ENCODE measurements at places on chromosomes 13 and 19.

DNA sequence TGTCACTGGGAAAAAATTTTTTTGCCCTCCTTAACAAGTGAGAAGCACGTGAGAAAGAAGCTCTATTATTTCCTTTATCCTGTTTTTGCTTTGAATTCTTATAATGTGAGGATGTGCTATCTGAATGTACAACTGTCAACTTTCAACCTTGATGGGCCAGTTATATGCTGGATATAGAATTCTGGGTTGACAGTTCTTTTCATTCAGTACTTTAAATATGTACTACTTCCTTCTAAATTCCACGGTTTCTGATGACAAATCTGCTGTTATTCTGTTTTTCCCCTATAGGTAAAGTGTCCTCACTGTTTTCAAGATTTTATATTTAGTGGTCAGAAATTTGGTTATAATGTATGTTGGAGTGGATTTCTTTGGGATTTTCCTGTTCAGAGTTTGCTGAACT is 29.9 kb downstream of the ZDHHC20 start:
- no peak for DNase-seq

DNA sequence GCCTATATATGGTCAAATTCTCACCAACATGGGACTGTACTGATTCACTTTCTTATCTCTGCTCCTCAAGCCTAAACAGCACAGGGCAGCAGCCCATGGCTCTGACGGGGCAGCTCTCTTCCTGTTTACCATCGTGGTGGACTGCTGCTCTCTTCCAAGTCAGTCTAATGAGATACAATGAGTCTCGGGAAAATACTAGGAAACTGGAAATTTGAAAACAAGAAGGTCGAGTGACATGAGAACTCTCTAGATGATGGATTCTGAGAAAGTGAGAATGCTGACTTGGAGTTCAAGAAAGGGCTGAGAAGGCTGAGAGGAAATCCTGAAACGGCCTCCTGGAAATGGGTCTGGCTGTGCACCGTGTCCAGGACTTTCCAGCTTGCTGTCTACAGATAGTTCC is 122.8 kb upstream of the ARGLU1 start:
- DNase-seq: no peak

DNA sequence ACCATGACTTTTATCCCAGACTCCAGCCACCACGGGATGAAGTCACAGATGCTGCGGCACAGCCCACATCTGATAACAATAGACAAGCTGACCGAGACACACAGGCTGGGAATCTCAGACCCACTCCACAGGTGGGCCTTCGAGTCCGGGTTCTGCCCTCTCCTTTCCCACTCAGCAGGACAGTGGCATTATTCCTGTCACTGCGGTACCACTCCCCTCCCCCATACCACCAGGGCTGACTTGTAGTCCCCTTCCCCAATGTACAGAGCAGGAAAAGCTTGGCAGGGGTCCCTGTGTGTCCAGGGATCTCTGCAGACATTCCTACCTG is 179 bp upstream of the AMER2 start:
- DNase-seq: no peak

DNA sequence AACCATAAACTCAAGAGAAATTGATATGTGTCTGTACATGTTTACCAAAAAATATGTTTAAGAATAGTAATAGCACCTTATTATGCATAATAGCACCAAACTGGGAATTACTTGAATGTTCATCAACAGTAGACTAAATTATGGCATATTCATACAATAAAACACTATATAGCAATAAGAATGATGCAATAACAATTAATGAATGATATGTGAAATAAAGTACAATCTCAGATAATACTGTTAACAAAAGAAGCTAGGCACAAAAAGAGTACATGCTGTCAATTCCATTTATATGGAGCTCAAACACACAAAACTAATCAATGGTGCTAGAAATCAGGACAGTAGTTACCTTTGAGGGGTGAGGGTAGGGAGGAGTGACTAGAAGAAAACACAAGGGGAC is 36.3 kb downstream of the ZC3H13 start:
- DNase-seq: no peak

- DNase-seq: no peak
Observed at GRCh38 chr19:6801485-6802086, 29.1 kb downstream of the VAV1 start.

- no peak for DNase-seq
Observed at GRCh38 chr13:53105477-53105876, 76.9 kb downstream of the OLFM4 start.

GRCh38 chr19:54517483-54517882 is 14.9 kb downstream of the LAIR2 start:
- no peak for DNase-seq

- DNase-seq: no peak
Observed at GRCh38 chr13:34611671-34612070, 330.4 kb upstream of the NBEA start.

- no peak for DNase-seq
Observed at GRCh38 chr13:75263741-75264407, 218.1 kb downstream of the TBC1D4 start.

DNA sequence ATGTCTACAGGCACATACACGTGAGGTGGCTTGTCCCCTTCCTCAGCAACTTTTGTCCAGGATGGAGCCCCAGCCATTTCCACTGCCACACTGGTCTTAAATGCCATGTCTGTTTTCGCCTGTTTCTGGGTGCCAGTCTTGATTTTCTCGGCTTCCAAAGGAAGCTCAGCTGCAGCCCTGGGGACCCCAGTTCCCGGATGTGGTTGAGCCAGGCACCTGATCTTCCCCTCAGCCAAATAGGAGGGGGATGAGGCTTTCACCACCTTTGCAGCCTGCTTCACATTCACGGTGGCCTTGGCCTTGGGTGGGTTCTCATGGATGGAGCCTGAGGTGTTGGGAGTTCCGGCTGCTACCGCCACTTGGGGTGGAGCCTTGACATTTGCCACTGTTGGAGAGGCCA is 8.7 kb downstream of the IQCN start:
- DNase-seq: no peak

GRCh38 chr13:95226932-95227695 is 74.1 kb downstream of the ABCC4 start:
- DNase-seq: no peak

- no peak for DNase-seq
Observed at GRCh38 chr19:40908976-40909375, 26.9 kb upstream of the CYP2A7 start.

DNA sequence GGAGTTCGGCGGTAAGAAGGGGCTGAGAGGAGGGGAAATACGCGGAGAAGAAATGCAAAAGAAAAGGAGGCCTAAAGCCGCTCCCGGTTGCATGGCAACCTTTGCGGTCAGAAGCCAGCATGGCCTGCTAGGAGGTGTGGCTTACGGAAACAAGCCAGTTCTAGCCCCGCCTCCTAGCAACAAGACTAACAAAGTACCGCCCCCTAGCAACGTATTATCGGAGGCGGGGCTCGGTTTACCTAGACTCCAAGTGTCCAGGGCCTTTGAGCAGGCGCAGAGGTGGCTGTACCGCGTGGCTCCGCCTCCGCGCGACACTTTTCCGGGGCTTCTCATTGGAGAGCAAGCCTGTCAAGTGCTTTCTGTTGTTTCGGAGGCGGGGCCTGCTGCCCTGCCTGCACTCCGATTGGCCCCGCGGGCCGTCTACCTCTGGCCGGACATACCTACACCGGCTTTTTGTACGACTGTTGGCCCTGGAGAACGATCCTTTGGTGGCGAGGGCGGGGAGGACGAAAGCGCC is 339 bp upstream of the CYTH2 start:
- DNase-seq: peak; percentile 90

DNA sequence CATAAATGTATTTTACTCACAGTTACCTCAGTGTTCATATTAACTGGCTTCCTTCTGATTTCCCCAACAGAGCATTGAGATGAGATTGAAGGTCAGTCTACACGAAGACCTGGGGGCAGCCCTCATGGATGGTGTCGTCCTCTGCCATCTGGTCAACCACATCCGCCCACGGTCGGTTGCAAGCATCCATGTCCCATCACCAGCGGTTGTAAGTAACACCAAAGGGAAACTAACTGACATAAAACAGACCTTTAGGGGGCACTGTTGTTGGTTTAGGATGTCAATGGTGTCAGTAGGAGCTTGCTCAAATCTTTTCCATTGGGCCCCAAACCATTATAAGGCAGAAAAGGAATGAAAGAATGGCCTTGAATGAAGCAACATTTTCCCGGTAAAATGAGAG is 68.2 kb downstream of the ESD start:
- no peak for DNase-seq

- no peak for DNase-seq
Observed at GRCh38 chr19:5809053-5809452, 4.2 kb downstream of the NRTN start.

DNA sequence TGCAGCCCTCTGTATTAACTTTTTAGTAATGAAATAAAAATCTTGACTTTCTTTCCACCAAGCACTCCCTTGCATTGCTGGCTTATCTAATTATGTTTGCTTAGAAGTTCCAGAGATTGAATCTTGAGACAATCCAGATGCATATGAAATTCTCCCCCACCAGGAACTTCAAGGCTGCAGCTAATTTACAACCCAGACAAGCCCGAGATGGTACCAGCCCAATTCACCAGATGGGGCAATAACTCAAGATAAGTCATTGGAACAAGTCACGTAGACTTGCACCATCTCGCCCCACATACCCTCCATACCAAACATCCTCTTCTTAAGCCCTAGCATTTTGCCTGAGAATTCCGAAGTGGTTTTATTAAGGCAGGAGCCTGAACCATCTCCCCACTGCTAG is 29.0 kb downstream of the UTP14C start:
- no peak for DNase-seq

GRCh38 chr19:54137699-54138488 is at the start of gene CNOT3:
TSS of gene CNOT3 (plus strand) at chr19:54137762. CDS start at chr19:54142979, 5,217 bp downstream.
- no peak for DNase-seq

DNA sequence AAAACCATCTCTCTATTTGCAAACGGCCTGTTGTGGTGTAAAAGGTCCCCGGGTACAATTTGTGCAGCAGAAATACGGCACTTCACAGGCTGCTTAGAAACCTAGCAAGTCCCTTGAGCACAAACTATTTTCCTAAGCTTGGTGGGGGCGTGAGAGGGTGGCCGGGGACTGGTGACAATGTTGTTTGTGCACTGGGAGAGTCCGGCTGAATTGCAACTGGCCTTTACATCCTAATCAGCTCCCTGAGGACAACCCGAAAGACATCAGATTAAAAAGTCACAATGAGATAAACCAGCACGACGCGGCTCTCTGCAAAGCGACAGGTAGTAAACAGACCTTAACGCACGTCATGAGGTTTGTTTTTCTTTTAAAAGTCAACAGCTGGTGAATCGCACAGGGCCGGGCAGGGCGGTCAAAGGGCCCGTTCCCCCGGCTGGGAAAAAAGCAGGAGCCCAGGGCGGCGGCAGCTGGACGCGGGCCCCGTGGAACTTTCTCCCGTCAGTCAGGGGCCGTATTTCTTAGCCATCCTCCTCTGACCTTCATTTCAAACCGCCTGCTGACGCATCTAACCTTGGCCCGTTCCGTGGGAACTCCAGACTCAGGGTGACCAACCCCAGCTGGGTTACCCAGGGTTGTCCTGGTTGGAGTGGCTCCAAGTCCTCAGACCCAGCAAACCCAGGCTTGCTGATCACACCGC is 112.3 kb downstream of the GADD45B start:
- no peak for DNase-seq

Data from cortex of kidney (tissue), 1 donor.